ENCODE measurements at places on chromosomes 6 and 20. TPM values are rescaled to one million over a fixed set of nuclear protein-coding genes. Genes with fewer than 3 reads are reported as not detected.

DNA sequence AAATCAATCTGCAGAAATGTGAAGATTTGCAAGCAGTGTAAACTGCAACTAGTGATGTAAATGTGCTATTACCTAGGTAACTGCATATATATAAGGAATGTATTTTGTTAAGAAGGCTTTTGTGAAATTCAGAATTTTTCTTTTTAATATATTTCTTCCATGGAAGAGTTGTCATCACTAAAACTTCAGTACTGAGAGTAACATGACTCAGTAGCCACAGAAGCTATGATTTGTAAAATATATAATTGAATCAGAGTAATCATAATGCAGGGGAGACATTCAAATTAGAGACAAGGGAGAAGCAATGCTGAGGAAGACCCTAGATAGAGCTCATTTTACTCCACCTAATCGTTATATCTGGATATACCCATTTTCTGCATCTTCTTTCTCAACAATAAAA is 141.7 kb downstream of the ADGRG6 start:
- DNase-seq, result no peak

DNA sequence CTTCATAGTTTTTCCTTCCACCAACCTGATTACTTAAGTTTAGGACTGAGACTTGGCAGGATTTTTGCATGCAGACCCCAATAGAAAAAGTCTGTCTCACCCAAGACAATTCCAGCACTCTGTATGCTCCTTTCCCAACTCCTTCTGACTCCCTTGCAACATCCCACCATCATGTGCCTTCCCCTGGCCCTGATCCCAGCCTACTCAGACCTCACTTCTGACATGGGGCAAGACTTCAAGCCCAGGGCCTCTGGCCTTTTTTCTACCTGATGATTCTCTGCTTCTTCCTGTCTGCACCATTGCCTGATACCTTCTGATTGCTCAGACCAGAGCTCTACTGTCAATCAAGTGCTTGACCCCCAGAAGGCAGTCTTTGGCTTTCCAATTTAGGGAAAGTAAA is 96.6 kb downstream of the HAO1 start:
- no peak for DNase-seq

CST5 gene
- not detected for total RNA-seq

DNA sequence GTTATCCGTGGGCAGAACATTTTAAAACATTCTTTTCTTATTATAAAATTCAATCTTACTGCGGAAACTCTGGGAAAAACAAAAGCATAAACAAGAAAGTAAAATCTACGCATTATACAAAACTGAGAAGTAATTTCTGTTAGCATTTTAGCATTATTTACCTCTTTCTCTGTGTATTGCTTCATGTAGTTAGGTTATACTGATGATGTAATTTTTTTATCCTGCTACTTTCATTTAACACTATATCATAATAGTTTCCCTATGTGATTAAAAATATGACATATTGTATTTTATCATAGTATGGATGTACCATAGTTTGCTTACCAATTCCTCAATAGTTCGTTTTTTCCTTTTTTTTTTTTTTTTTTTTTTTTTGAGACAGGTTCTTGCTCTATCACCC is 4.2 kb upstream of the GCNT2 start:
- DNase-seq, result no peak

ITPR3 gene
- total RNA-seq, result 59.3 TPM

GRCh38 chr6:30264743-30265142 is 51.5 kb upstream of the TRIM26 start:
- DNase-seq, result no peak

DNA sequence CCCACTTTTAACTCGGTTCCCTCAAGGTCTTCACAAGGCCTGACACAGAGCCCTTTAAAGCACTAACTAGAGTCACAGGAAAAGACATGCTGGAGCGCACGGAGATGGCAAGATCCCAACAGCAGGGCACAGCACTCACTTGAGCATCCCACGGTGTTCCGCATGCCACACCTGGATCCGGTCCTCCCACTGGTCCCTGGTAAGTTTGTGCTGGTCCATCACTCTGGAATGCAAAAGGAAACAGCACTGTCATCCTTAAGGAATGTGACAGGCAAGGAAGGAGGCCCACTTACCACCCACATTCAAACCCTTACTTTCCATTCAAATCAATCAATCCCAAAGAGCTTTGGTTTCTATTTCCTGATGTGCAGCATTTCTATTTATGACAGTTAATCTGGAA is 34.7 kb downstream of the EZR start:
- DNase-seq, result peak; percentile 50
